ENCODE measurements at places on chromosomes 1 and 21.

DNA sequence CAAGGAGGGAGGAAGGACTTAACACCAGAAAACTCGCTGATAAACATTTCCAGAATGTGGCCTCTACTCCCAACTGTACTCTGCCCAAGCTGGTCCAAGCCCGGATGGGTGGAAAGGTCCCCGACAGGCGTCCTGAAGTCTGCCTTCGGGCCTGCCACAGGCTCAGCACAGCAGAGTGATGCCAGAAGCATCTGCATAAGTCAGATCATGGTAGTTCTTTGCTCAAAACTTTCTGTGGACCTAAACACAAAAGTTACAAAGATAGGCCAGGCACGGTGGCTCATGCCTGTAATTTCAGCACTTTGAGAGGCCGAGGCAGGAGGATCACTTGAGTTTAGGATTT, 790 bp upstream of the UTS2 start:
- DNase-seq = no peak

DNA sequence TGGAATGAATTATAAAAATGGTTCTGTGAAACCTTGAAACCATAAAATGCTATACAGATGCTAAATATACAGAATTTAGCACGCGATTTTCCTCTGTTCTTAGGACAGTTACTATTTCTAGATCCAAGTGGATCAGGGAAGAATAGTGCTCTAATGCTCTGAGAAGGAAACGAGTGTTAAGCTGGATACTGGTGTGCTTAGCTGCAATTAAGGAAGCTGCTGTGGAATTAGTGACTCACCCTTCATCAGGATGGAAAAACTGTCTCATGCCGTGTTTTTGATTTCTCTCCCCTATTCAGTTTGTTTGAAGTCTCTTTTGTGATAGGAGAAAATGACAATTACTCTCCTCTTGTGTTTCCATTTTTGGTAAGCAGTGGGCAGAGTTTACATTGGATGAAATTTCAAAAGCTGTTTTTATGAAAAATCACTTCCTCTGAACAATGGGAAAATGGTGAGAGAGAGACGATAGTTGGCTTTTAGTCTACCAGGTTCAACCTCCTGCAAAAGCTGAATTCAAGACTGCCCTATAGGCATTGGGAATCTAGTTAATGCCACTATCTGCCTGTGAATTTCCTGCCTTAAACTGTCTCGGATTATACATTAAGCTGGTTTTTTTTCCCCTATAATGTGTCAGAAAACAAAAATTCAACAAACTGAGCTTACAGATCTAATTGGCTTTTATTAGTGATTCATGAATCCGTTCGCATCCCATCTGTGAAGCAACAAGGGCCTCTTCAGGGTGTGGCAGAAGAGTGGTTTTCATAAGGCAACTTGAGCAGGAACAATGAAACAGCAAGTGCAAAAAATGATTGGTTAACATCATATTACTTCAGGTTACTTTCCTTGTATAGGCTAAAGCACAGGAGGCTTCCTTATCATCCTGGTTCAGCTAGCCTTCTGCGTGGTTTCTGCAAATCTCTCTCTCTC, 179.8 kb downstream of the ST6GALNAC3 start:
- DNase-seq = no peak

- no peak for DNase-seq
Observed at GRCh38 chr21:21734088-21734487, 735.9 kb downstream of the NCAM2 start.

DNA sequence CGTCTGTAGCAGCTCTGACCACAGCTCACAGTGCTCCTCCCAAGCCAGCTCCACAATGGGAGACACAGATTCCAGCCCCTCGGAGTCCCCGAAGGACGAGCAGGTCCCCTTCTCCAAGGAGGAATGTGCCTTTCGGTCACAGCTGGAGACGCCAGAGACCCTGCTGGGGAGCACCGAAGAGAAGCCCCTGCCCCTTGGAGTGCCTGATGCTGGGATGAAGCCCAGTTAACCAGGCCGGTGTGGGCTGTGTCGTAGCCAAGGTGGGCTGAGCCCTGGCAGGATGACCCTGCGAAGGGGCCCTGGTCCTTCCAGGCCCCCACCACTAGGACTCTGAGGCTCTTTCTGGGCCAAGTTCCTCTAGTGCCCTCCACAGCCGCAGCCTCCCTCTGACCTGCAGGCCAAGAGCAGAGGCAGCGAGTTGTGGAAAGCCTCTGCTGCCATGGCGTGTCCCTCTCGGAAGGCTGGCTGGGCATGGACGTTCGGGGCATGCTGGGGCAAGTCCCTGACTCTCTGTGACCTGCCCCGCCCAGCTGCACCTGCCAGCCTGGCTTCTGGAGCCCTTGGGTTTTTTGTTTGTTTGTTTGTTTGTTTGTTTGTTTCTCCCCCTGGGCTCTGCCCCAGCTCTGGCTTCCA, 22.9 kb upstream of the VPS13D start:
- DNase-seq = no peak

GRCh38 chr1:100039591-100039990, 69.8 kb downstream of the SLC35A3 start:
- no peak for DNase-seq
